ENCODE measurements at places on chromosomes 5 and 9.

DNA sequence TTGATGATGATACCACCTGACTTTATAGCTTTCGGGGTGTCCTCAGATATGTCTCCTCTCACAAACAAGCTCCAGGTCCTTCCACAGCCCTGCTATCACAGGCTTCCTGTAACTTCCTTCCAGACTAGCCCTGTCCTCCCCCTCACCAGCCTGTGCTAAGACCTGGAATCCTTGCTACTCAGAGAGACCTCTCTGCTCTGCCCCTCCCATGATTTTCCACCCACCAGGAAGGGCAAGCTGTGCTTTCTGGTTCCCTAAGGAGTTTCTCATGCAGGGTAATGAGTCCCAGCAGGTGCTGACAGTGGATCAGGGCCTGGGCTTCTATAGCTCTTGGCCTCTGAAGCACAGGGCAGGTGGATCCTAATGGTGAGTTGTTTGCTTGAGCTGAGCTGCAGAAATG, 86.9 kb downstream of the AOPEP start:
- DNase-seq, result no peak

DNA sequence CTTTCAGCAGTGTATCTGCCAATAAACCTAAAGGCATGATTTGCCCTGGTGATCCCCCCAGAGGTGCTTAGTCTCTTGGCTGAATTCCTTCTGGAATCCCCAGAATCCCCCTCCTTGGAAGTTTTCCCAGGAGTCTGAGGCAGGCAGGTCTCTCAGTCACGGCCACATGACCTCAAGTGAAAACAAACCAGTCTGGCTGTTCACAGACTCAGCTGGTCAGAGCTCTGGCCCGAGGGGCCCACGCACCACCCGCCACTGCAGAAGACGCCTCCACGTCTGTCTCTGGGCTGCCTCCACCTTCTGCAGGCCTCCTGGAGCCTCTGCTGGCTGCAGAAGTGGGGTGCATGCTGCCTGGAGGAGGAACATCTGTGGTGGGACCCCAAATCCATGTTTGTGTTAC, 52.5 kb downstream of the HRH2 start:
- DNase-seq, result no peak

GRCh38 chr9:112629671-112630485, 88.0 kb downstream of the INIP start:
- DNase-seq, result no peak

GRCh38 chr5:172403189-172403796, 51.0 kb downstream of the SH3PXD2B start:
- peak; percentile 94 for DNase-seq

GRCh38 chr5:106876665-106877194, 794.0 kb downstream of the EFNA5 start:
- DNase-seq, result peak; percentile 2

DNA sequence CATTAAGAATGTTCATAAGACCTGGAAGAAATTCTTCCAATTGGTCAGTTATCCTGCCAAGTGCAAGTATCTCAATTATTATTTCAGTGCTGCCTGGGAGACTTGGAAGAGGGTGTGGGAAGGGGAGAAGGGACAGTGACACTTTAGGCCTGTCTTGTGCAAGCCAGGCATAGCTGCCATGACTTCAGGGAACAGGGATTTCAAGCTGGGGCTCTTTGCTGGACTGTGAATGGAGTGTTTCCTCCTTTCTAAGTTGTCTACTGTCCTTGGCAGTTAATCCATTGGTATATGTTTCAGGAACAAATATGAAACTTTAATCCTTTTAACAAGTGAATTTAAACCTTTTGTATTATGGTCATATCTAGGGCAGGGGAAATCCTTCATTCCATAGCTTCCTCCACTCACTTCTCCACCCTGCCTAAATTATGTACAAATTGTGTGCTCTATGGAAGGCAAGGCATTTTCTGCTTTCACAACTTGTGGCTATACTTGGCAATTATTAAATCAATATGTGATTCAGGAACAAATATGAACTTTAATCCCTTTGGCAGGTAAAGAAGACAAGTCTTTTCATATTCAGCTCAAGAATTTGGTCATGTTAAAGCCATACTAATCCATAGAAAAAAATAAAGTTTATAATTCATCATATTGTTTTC, 72.7 kb upstream of the IL33 start:
- DNase-seq, result no peak

DNA sequence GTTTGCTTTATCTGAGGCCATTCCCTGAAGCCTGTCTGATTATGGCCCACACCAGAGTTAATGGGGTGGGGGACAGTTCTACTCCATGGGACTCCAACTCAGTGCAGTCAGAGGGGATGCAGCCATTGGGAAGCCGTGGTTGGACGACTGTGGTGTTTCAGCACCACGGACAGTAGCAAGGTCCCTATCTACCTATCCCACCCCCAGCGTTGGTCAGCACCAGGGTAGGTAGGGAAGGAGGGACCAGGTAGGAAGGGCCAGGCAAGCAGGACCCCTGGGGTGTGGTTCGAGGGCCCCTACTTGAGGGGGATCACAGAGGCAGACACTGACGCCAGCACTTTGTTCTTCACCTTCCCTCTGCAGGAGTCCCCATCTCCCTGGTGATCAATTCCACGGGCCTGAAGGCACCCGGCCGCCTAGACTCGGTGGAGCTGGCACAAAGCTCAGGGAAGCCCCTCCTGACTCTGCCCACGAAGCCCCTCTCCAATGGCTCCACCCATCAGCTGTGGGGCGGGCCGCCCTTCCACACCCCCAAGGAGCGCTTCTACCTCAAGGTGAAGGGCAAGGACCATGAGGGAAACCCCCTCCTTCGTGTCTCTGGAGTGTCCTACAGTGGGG, 33.2 kb downstream of the HMCN2 start:
- DNase-seq, result peak; percentile 35

DNA sequence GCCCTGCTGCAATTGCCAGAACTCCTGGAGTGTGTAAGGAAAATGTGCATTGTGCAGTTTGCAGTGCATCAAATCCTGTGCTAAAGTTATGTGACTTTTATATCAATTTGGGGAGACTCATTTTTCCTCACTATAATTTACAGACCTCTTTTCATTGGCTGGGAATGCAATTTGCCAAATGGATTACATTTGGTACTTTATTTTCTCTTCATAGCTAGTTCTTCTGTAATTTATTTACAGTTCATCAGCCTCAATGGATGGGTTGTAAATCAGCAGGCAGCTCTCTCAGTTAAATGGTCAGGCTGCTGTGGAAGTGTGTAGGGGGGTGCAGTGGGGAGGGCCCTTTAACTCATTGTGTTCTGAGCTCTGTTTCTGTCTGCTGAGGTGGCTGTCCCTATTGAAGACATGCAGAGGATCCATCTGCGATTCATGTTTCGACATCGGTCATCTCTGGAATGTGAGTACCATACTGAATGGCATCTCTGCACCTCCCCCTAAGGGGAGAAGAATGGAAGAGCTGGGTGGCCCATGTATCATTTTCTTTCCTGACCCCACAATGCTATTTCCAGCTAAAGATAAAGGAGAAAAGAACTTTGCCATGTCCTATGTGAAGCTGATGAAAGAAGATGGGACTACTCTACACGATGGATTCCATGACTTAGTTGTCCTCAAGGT, 74.6 kb downstream of the DOCK2 start:
- no peak for DNase-seq

DNA sequence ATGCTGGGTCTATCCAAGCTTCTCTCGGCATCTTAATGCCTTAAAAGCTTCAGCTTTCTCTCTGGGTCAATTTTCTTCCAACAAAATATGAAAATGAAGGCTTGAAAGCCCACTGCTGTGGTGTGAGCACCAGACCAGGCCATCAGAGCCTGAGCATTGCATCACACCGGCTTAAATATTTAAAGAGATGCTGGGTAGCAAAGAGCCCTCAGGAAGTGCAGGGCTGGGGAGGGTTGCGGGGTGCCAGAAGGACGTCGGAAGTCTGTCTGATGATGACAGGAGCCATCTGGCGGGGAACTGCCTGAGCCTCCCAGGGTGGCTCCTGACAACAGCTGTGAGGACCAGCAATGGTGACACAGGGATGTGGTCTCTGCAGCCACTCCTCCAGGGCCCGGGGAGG, 185.5 kb downstream of the OLFM1 start:
- no peak for DNase-seq

- peak; percentile 60 for DNase-seq
Observed at GRCh38 chr5:171207256-171207847, 101.7 kb upstream of the TLX3 start.

DNA sequence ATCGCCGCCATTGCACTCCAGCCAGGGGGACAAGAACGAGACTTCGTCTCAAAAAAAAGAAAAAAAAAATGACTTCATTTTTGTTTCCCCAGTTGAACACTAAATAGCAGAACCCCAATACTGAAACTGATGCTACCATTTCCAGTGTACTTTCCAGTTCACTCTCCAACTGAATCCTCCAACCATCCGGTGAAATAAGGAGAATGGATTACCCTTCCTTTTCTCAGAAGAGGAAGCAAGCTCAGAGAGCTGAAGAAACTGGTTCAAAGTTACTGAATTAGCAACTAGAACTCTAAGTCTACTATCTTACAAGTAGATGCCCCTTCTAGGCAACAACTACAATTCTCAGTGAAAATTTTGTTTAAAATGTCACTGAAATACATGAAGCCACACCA, 3.9 kb downstream of the FAM13B start:
- no peak for DNase-seq

DNA sequence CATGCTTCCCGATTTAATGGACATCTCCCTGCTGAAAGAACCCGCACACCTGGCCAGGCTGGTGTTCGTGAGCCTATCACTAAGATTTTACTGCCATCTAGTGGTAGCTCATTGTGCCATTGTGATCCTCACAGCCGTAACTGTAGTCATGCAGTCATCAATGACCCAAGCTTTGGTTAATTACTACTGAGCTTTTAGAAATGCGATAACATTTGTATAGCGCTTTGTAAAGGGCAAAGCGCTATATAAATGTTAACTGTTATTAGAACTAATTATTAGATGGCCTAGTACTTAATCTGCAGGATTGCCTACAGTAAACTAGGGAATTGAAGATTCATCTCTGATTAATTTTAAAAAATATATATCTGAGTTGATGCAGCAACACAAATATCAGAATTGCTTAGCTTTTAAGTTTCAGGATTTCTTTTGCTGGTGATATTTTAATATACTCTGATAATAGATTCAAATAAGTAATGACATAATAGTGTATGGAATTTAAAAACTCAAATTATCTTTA, 90.2 kb downstream of the HACD4 start:
- peak; percentile 83 for DNase-seq

DNA sequence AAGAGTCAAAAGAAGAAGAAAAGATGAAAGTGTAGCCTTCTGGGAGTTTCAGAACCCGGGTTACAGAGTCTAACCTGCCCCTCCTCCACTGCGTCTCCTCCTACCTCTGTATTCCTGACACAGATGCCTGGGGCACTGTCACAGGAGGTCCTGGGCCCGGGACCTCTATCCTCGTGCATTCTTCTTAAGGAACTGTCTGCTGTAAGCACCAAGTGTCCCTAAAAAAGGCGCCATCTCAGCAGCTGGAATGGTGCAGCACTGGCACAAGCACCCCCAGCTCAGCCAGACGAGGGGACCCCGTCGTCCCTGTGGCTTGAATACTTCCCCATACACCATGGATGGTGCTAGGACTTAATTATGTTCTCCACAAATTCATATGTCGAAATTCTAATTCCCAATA, 35.8 kb upstream of the MVB12B start:
- no peak for DNase-seq

GRCh38 chr5:59845730-59846129, 47.8 kb downstream of the PDE4D start:
- DNase-seq, result peak; percentile 48

DNA sequence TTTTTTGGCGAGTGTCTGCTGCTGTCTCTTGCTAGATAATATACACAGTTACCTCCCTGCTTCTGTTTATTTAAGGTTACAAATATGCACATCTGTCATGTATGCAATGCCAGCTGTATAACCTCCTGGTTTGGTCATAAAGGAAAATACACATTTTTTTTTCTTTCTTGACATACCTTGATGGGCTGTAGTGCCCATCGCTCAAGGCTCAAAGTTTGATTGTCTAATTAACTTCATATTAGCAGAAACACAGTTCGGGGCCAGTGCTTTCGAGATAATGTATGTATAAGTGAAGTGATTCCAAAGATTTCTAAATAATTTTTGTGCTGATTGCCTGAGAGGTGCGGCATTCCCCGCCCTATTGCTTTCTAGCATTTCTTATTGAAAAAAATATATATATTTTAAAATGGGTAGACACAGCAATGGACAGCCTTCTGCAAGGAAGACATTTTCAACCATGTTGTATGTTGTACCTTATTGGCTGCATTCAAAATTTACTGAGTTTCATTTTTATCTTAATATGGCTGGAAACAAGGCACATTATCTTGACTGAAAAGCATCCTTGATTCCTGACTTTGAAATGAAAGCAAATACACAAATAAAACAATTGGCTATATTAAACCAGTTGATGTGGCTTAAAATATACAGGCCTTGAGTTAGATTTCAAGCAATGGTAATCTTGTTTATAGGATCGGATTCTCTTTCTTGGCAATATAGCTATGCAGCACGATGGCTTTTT, 206.2 kb downstream of the MEF2C start:
- peak; percentile 49 for DNase-seq

DNA sequence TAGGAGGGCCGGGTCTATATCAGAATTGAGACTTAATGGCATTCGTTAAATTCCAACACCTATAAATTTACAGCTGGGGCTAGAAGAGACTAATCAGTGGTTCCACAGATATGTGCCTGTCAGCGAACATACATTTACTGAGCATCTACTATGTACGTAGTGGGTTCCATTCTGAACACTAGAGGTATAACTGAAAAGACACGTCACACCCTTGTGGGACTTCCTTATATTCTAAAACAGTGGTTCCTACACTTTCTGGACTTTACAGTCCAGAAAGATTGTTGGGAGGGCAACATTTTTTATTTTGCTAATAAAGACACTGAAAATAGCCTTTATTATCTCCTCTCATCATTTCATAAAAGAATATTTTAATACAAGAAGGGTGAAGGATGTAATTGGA, 140.5 kb downstream of the SCAMP1 start:
- no peak for DNase-seq

DNA sequence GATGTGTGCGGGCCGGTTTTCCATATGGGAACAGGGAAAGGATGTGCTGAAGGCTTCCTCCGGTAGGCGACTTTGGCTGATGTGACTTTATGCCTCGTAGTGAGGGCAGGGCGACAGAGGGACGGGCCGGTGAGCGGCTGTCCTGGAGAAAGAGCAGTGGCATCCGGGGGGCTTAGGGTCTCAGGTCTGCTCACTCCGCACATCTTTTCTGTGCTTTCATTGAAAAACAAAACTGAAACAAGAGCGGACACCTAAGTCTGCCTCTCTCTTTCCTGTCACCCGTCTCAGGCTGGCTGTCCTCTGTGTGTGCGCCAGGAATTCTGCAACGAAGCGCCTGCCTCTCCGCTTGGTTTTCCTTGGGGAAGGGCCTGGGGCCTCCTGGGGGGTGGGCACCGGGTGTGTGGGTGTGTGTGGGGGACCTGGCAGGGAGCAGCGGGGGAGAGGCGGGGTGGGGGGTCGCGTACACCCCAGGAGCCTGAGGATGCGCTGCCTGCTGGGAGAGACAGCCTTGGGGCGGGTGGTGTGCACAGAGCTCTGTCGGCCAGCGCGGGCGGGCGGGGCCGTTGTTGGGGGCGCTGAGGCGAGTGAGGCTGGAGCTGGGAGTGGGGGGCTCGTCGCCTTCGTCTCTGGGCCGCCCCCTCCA, 580 bp upstream of the PRRX2 start:
- DNase-seq, result no peak

- peak; percentile 9 for DNase-seq
Observed at GRCh38 chr9:118529210-118529609, 825.0 kb downstream of the TLR4 start.

GRCh38 chr9:129484352-129485000, 136.4 kb downstream of the C9orf50 start:
- DNase-seq, result no peak
